ENCODE measurements at places on chromosomes 7 and 10.

GRCh38 chr7:28020302-28020940 is 160.2 kb downstream of the JAZF1 start:
- DNase-seq: peak; percentile 57

GRCh38 chr7:28067171-28067570 is 113.4 kb downstream of the JAZF1 start:
- no peak for DNase-seq

- no peak for DNase-seq
Observed at GRCh38 chr10:101099901-101100300, 31.2 kb upstream of the TLX1 start.

- DNase-seq: no peak
Observed at GRCh38 chr7:137791930-137792329, 54.8 kb downstream of the DGKI start.
